ENCODE measurements at places on chromosomes 13 and 19.

GRCh38 chr13:80419416-80419815 is 78.5 kb upstream of the SPRY2 start:
- no peak for DNase-seq

GRCh38 chr19:2503521-2504109 is 27.7 kb downstream of the GADD45B start:
- no peak for DNase-seq

DNA sequence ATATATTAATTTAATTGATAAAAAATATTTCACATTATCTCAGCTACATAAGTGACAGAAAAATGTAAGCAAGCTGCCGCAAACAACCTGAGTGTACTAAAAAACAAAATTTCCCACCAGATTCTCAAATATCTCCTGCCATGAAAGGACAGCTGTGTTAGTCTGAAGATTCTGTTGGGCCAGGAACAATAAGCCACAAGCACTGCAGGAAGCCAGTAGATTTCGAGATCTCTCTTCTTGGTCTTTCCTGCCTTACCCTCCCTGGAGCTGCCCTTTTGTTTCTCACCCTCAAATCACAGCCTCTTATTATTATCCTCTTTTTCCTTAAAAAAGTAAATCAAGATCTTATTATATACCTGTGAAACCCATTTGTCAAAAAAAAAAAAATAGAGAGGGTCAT is 165.6 kb downstream of the EFNB2 start:
- no peak for DNase-seq

DNA sequence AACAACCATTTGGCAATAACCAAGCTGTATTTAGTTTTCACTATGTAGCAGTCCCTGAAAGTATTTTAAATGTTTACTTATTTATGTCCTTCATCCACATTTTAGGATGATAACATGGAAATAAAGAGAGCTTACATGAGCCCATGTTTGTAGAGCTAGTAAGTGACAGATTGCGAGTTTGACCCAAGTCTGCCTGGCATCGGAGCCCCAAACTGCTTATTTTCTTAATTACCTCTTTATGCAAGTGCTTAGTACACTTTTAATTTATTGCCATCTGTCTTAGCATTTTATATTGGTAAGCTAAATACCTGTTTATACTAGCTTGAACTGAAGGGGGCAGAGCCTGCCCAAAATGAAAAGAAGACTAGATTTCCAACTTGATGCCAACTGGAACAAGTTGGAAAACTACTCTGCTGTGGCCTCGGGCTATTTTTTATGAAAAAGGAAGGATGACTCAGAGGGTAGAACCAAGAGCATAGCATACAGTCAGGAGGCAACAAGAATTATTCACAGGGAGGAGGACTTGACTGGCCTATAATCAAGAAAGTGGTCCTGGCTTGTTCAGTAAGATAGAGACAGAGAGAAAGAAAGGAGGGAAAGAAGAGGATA is 150.2 kb downstream of the NDFIP2 start:
- DNase-seq = no peak

DNA sequence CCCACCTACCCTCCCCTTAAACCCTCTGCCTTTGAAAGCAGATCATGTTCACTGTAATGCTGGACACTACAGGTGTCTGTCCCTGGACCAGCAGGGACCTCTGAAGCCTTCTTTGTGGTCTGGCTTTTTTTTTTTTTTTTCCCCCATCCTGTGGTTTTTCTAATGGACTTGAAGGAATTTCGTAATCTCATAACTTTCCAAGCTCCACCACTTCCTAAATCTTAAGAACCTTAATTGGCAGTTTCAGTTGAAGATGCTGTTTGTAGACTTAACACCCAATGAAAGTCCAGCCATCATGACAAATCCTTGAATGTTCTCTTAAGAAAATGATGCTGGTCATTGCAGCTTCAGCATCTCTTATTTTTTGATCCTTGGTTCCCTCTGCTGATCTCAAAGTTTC is 45.0 kb upstream of the LRCH1 start:
- DNase-seq = no peak

GRCh38 chr13:21973437-21974125 is 302.7 kb downstream of the FGF9 start:
- DNase-seq = no peak

- no peak for DNase-seq
Measured at GRCh38 chr13:37608750-37609339, 10.3 kb upstream of the POSTN start.

DNA sequence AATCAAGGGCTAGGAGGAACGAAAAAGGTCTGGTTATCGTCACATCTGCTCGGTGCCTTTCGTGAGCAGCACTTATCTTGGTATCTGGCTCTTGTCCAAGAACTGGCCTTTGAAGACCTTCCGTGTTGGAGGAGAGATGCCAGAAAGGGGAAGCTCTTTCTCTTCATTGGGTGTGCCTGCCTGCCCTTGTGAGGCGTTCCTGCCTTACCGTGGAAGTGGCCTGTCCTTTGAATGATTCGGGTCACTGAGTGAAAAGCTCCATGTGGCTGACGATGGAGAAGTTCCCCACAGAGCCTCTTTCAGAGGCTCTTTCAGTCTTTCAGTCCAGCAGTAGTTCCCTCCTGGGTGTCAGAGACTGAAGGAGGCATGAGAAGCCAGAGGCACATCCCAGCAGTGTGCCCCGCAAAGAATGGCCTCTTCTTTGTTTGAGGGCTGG is 121.5 kb upstream of the SLC10A2 start:
- no peak for DNase-seq

GRCh38 chr13:114005206-114005724 is 31.4 kb upstream of the C13orf46 start:
- no peak for DNase-seq

GRCh38 chr13:112943309-112944125 is 25.5 kb upstream of the MCF2L start:
- peak; percentile 49 for DNase-seq

DNA sequence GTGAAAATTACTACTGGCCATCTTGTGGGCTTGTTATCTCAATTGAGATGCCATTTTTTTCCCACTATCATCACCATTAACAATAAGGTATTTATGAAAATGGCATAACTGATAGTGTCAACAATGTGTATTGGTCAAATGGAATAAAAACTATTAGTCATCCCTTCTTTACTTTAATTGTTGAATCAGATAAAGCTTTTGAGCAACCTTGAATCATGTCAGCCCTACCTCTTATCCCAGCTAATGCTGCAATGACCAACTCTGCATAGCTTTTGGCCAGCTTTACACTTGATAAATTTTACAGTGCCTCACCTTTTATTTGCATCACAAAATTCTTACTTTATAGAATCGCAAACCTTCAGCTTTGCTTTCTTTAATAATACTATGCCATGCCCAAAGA is 784.0 kb upstream of the PRR20A start:
- DNase-seq = no peak

DNA sequence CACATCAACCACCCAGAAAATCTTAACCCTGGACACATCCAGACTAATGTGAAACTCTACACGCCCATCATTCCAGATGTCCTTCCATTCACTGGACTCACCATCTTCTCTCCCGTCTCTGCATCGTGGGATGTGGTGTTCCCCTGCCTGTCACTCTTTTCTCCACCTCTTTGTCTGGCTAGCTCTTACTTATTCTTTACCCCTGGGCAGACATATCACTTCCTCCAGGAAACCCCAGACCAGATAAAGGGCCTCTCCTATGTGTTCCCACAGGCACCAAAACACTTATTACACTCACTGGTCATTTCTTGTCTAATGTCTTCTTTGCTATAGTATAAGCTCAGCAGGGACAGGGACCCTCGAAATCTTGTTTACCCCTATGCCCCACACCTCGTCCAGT is 109.3 kb upstream of the IPO5 start:
- no peak for DNase-seq

DNA sequence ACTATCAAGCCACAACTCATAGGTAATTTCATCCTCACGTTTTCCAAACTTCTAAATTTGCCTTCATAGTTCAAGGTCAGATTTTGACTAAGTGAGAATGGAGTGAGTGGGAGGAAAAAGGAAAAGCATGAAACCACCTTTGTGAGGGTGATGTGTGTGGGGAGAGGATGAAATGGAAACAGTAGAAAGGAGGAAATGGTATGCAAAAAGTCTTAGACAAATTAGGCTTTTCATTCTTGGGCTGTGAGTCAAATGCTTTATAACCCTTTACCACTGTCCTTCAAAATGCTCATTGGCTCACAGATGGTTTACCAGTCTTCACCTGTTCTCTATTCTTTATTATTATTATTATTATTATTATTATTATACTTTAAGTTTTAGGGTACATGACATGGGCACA is 127.2 kb downstream of the RAP2A start:
- no peak for DNase-seq

DNA sequence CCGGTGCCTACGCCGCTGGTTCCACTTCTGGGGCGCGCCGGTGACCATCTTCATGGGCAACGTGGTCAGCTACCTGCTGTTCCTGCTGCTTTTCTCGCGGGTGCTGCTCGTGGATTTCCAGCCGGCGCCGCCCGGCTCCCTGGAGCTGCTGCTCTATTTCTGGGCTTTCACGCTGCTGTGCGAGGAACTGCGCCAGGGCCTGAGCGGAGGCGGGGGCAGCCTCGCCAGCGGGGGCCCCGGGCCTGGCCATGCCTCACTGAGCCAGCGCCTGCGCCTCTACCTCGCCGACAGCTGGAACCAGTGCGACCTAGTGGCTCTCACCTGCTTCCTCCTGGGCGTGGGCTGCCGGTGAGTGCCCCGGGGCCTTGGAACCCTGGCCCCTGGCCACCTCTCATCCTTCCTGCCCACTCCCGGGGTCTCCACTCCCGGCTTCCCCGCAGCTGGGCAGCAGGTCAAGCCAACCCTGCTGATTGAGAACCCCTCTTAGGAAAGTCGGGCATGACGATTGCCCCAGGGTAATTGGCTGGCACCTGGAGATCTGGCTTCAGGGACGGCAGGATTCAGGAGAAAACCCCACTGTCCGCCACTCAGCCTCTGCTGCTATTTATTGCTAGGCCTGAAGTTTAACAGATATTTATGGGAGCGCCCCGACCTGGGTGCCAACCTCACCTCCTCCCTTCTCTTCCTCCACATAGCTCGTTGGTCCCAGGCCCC is 39.1 kb downstream of the TRPM4 start:
- DNase-seq = no peak

DNA sequence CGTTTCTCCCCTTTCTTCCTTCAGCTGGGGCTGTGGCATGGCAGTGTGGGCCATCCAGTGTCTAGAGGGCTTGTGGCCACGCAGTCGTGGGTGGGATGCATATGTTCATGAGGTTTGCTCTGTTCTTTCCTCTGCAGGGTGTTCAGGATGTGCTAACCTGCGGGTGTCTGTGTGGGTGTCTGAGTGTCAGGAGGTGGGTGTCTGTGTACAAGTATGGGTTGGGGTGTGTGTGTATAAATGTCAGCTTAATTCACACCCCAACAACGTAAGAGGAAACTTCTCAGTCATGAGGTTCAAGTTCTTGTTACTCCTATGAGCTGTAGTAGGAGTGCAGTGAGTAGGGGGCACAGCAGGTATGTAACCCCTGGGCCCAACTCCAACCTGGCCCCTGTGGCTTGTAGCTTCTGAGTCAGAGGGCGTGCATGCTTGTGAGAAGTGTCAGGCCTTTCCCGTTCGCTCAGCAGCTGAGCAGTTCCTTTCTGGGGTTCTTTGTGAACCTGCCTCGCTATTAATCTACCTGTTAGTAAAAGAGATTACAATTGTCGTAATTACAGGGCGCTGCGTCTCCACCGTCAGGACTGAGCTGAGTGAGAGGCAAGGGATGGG is 49.1 kb downstream of the NFIX start:
- DNase-seq = no peak

DNA sequence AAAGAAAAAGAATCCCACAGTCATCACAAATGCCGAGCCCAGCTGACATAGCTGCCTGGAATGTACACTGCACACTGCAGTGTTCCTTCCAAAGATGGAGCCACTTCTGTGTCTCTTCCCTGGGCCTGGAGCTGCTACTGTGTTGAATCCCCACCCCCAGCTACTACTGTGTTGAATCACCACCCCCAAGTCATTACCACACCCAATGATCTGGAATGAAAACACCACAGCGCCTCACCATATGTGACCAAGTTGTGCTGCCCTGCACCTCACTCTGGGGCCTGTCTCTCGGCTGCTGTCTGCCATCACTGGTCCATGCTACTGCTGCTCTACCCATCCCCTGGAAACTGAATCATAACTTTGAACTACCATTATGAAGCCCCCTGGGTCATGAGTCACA is 861.2 kb downstream of the UQCRFS1 start:
- DNase-seq = no peak

DNA sequence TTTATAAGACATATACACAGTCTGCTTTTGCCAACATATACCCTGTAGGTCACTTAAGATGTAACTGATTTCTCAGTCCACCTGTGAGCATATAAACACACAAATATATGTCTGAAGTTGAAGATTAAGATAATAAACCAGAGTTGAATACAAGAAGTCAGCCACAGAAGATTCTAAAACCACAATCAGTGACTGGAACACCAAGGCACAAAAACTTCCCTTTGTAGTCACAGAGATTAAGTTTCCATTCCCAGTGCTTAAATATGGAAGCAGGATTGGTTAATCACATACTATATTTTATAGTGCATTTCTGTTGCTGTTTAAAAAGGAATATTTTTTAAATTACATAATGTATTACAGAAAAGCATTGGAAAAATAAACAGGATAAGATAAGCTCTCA is 39.9 kb downstream of the MTMR6 start:
- DNase-seq = no peak

GRCh38 chr13:48232420-48233045 is 473 bp upstream of the ITM2B start:
- DNase-seq = no peak

GRCh38 chr19:56105090-56105701 is 15.9 kb downstream of the ZNF787 start:
- peak; percentile 51 for DNase-seq

- no peak for DNase-seq
Measured at GRCh38 chr13:35916146-35916545, 215.0 kb downstream of the DCLK1 start.

DNA sequence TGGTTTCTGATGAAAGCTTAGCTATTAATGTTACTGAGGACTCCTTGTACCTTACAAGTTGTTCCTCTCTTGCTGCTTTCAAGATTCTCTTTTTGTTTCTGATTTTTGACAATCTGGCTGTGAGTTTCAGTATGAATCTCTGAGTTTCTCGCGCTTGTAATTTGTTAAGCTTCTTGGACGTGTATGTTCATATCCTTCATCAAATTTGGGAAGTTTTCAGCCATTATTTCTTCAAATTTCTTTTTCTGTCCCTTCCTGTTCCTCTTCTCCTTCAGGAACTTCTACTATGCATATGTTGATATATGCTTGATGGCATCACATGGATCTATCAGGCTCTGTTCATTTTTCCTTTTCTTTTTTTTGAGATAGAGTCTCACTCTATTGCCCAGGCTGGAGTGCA is 5.6 kb upstream of the URI1 start:
- DNase-seq = no peak

GRCh38 chr13:39379118-39379517 is 223.9 kb downstream of the LHFPL6 start:
- DNase-seq = no peak

- DNase-seq = no peak
Measured at GRCh38 chr13:38943231-38943630, 47.4 kb downstream of the STOML3 start.

GRCh38 chr13:63448692-63449091 is 2033.0 kb upstream of the PCDH20 start:
- no peak for DNase-seq

GRCh38 chr13:93183302-93183701 is 43.3 kb upstream of the GPC6 start:
- no peak for DNase-seq

GRCh38 chr13:57925250-57925649 is 293.7 kb downstream of the PCDH17 start:
- no peak for DNase-seq
